Fibroblast of skin of scalp (primary cell): ENCODE measurements at places on chromosomes 5 and 9.
A peak's percentile ranks its signal among the peaks of the same experiment; 100 is the strongest.

GRCh38 chr9:120742951-120743416 is 28.7 kb upstream of the MEGF9 start:
- peak; percentile 25 for DNase-seq

DNA sequence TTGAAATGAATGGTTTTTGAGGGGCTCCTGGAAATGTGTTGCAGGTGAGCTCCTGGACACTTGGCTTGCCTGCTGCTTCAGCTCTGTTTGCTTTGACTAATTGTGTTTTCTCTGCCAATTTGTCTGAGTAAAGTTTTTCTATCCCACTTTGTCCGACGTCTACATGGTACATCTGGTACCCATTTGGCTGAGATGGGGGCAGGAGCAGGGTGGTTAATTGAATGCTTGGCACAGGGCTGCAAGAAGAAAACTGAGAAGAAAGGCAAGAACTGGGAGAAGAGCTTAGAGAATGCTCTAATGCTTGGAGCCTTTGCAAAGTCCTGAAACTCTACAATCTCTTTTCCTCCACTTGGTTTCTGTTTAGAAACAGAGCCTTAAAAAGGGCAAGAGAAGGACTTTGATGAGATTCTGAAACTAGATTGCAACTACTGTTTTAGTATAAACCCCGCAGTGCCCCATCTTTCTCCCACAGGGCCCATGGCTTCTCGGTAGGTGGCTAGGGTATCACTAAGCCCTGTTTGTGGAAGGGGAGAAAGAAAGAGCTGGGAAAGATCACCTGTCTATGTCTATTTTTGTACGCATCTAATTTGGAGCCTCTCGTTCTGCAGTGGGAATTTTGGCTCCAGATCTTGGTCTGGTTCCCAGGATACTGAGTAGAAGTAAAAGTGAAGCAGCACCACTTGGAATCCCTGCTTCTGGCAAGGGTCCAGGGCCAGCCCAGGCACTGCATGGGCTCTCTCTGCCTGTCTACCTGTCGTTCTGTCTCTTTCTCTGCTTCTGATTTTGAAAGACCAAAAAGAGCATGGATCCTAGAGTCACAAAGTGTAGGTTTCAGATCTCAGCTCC is 214.4 kb downstream of the SEMA6A start:
- DNase-seq: peak; percentile 7

GRCh38 chr9:24118190-24118589 is 292.1 kb upstream of the ELAVL2 start:
- no peak for DNase-seq

DNA sequence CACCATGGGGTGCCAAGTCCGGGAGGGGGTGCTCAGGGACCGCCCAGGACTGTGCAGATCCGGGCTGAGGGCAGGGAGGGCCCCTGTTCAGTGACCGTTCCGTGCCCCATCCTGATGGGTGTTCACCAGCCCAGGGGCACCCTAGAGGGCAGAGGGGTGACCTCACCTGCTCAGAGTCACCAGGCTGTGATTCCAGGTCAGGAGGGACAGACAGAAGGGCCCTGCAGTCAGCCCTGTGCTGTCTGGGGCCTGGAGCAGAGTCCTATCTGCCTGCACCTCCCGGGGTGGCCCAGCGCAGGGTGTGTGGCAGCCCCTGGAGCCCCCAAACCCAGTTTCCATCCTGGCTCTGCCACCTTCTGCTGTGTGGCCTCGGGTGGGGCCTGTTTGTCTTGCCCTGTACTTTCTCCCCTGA is 241.9 kb downstream of the PBX3 start:
- no peak for DNase-seq

DNA sequence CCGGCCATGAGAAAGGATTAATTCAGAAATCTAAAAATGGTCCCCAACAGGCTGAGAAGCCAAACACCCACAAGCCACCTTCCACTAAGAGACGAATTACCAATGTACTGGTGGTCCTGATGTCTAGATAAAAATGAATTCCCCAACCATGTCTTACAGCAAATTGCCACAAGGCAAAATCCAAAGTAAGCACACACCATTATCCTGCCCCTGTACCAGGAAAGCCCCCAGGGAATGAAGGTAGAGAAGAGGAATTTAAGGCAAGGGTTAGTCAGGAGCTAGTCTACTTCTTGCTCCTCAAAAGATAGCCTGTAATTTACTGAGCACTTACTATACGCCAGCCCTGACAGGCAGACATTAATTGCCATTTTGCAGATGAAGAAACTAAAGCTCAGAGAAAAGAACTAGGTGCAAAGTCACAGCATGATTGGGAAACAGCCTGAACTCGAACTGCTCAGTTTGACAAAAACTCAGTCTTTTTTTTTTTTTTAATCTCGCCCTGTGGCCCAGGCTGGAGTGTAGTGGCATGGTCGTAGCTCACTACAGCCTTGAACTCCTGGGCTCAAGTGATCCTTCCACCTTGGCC is 64.3 kb downstream of the RAPGEF1 start:
- DNase-seq: no peak

DNA sequence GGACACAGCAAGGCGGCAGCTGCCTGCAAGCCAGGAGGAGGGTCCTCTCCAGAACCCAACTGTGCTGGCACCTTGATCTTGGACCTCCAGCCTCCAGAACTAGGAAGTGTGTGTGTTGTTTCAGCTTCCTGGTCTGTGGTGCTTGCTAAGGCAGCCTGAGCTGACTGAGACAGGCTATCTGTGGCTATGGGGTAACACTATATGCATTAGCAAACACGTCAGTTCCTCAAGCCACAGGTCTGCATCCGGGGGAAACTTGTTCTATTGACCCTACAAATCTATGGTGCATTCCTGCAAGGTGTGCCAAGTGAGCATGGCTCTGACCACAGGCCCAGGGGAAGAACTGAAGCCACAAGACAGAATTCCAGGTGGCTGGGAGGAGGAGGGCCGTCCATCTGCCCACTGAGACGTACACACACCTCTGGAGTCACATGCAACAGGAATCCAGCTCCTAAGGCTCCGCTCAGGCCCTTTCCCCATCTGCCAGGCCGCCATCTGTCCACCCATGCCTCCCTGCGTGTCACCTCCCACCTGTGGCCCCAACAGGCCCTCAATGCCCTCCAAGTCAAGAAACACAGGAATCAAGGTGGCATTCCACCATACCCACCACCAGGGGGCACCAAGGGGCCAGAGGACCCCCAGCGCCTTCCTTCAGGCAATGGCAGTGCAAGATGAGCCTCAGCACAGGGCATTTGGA is 174.9 kb downstream of the ROR2 start:
- peak; percentile 68 for DNase-seq

- no peak for DNase-seq
Measured at GRCh38 chr9:125565126-125565525, 141.9 kb downstream of the MAPKAP1 start.

GRCh38 chr9:22416692-22417060 is 29.9 kb upstream of the DMRTA1 start:
- no peak for DNase-seq

- DNase-seq: no peak
Measured at GRCh38 chr9:104983491-104983890, 55.5 kb upstream of the ABCA1 start.

DNA sequence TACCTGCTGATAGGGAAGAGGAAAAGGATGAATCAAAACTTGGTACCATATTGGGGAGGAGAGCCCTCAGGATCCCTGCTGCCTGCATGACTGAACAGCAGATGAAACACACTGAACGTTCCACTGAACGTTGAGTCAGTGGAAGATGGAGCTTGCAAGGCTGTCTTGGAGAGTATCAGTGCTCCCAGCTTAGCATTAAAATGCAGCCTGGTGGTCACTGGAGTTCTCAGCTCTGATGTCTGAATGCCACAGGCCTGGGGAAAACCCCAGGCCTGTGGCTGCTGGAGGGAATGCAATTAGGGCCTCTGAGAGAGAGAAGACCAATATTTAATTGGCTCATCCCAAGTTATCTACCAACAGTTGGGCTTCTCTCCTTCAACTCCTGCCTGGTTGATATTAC is 54.5 kb downstream of the PDE4D start:
- no peak for DNase-seq

DNA sequence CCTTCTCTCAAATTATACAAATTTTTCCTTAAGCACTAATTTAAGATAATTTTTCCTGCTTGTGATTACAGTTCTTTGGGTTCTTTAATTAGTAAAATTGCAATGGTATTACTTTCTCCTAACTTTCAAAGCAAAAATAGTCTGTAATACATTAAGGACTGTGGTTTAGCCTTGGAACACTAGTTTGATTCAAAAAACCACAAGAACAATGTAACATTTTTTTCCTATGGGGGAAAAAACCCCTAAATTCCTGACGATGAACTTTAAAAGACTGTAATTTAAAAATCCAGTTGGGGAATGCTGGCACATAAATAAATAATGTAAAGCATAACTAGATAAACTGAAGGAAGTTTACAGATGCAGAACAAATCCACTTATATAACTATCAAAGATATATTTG is 65.3 kb downstream of the CDC14B start:
- DNase-seq: peak; percentile 67

- no peak for DNase-seq
Measured at GRCh38 chr9:4797854-4798150, 5.1 kb downstream of the RCL1 start.

GRCh38 chr9:78188594-78188993 is 47.3 kb upstream of the CEP78 start:
- DNase-seq: no peak

DNA sequence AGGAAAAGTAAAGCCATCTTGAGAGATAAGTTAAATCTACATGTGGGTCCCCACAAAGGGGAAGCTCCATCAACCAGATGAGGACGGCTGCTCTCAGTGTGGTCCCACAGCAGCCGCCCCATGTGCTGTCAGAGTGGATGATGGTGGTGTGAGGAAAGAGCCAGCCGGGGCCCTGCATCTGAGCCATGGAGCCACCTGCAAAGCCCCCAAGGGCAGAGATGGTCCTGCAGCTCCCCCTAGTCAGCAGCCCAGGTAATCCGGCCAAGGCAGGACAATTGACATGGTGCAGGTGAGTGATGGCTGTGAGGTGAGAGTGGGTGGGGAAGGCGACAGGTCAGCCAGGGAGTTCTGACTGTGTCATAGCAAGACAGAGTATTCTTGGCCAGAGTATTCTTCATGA is 458.8 kb downstream of the ICE1 start:
- no peak for DNase-seq

DNA sequence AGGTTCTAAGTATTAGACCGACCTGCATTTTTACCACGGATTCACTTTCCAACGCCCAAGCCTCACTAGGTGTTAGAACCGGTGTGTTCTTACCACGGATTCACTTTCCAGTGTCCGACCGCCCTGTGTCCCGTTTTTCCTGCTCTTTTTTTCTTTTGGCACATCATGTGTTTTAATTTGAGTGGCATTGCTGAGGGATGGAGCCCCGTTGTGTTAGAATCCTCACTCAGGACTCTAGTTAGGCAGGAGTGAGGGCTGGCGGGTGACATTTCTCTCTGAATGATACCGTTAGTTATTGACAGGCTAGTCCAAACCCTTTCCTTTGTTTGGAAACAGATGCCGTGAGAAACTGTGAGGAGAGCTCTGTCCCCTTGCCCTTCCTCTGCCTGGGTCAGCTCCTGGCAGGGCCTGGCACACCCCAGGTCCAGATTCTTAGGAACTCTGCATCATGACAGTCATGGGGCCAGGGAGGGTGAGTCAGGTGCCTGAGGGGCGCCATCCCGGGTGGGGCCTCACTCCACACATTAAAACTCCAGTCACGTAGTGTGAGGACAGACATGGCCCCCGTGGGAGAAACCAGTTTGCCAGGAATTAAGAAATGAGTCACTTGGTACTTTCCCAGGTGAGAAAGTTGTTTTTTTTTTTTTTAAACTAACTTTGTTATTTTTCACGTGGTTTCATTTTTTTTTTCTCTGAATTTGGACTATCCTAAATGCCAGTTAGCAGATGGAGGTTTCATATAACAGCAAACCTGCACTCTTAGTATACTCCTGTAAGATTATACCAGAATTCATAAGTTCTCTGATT is 15.8 kb downstream of the EXOC3 start:
- peak; percentile 24 for DNase-seq

GRCh38 chr9:93669958-93670207 is 93.5 kb downstream of the PHF2 start:
- no peak for DNase-seq

DNA sequence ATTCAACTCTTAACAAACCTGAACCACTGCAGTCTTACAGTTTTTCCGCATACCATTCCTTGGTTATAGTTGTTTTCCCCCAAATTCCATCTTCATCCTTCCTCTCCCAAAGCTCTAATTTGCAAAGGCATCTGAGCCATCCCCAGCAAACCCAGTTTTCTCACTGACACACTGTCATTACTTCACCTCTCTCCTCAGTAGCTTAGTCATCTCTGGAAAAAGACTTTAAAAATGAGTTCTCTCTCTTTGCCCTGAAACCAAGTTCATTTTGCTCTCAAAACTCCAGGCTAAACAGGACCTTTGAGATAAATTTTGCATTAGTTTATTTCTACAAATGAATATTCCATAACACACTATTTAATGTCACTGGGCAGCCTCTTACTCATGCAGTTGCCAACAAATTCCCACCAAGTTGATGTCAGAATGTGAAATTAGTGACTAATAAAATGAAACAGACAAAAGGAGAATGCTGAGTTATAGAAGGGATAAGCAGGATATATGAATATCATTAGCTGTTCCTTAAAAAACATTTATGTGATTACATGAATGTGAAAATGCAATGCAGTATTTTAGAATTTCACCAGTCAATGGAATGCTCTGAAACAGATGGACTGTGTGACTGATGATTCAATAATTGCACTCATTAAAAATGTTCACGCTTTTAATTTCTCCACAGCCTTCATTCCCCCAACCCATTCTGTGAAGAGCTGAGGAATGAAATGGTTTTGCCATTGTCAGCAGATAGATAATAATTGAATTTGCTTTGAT is 107.4 kb upstream of the DMAC1 start:
- peak; percentile 9 for DNase-seq

- DNase-seq: peak; percentile 96
Measured at GRCh38 chr5:151093476-151093889, 12.6 kb upstream of the TNIP1 start.

DNA sequence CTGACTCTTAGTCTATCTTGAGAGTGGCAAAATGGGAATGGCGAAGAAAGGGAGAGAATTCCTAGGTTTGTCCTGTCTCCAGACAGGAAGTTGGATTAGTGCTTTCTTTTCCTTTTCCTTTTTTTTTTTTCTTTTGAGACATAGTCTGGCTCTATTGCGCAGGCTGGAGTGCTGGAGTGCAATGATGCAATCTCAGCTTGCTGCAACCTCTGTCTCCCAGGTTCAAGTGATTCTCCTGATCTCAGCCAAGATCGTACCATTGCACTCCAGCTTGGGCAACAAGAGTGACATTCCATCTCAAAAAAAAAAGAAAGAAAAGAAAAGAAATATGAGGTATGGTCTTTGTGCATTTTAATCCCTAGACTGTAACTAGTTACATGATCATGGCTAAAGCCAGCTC is 12.6 kb upstream of the KIF27 start:
- DNase-seq: peak; percentile 30

- no peak for DNase-seq
Measured at GRCh38 chr9:96222132-96222531, 79.8 kb downstream of the HSD17B3 start.

DNA sequence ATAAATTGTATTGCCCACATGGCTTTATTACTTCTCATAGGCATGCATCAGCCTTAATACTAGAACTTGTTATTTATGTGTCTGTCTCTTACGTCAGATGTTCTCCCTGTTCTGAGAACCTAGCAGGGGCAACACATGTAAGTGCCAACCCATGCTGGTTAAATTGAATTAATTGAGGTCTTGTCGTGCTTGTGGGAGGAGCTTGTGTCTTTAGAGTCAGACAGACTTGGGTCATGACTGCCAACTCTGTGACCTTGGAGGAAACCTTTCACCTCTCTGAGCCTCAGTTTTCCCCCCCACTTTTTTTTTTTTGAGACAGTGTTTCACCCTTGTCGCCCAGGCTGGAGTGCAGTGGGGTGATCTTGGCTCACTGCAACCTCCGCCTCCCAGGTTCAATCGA is 2.2 kb upstream of the MEGF9 start:
- DNase-seq: no peak
